ENCODE measurements at places on chromosomes 12 and 14. TPM values are rescaled to one million over a fixed set of nuclear protein-coding genes. Genes with fewer than 3 reads are reported as not detected.

DNA sequence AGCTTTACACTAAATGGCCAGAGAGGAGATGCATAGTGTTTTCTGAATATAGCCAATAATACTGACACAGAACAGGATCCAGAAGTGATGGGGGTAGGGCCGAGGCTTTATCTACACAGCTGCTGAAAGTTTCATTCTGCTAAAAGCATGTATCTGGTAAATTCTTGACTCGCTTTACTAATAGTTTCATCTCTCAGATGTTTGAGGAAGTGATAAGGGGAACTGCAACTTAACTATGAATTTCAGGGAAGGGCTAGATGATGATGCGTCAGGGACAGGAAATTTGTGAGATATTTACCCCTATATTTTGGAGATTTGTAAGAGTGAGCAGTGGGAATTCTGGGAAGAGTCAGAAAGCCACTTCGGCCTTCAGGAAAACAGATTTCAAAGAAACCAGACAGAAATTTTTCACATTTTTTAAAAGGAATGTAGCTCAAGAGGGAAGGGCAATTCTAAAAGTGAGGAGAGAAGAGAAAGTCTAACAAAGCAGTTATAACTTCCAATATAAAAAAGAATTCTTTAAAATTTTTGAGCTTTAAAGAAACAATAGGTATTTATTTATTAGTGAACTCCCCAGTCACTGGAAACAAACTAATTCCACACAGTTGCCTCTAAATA, 243.1 kb downstream of the BCAT1 start:
- H3K4me1 ChIP-seq: no peaks in the 10 kb centered on the region
- H3K27me3 ChIP-seq: no peaks in the 10 kb centered on the region
- DNase-seq: no peak
- no peak overlapping the region for H3K27ac ChIP-seq
- H3K36me3 ChIP-seq: no peaks in the 10 kb centered on the region
- H3K4me3 ChIP-seq: no peak overlapping the region

DNA sequence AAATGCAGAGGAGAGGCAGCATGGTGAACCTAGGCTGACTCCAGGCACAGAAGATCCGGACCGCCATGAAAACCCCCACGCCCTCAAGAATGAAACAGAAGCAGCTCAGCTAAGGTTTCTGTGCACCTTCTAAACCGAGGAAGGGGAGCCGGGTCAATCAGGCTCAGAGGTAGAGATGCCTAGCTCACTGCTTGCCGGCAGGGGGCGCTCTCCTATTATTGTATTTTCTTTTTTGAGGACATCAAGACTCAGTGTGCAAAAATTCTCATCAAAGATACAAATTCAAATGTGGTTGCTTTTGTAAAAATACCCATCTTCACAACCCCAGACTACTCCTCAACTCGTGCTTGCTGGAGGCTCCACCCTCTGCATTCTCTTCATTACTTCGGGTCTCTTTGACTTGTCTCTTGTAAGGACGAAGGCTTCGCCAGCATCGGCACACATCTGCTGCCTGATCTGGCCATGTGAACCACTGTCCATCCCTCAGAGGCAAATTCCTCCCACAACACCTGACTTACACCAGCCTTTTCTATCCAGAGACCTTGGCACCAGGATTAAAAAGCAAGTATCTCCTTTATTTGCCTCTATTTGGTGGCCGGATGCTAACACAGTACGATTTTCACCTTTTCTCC, 33.4 kb upstream of the RNASE3 start:
- H3K36me3 ChIP-seq: no peaks in the 10 kb centered on the region
- no peak for DNase-seq
- H3K4me3 ChIP-seq: no peak overlapping the region

DNA sequence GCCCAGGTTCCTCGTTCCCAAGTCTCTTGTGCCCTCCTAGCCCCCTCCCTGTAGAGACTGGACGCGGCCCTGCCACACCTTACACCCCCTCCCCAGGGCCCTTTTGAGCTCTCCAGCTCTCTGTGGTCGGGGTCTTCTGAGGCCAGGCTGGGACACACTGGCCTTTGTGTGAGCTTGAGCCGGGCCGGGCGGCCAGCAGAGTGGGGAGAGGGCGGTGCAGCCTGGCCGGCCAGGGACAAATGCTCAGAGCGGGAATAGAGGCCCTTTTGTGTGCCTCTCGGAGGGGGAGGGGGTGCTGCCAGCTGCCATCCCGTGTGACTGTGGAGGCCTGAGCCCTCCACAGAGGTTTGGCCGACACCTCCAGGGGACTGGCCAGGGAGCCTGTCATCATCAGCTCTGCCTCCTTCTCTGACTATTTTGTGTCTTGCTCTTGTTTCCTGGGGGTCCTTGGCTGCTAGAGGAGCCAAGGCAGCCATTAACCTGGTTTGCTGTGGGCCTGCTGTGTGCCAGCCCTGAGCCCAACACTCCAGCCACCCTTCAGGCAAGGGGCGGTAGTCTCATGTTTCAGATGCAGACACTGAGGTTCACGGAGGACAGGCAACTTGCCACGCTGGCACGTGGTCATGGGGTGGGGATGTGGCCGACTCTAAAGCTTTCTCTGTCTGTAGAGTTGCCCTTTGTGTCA, 13.6 kb downstream of the FAM222A start:
- H3K27ac ChIP-seq: peak overlapping the region; percentile 93
- no peaks in the 10 kb centered on the region for H3K27me3 ChIP-seq
- H3K36me3 ChIP-seq: peaks cover 24% of the 10 kb centered on the region
- peaks cover 99% of the 10 kb centered on the region for H3K4me1 ChIP-seq
- peak overlapping the region; percentile 7 for H3K4me3 ChIP-seq

DNA sequence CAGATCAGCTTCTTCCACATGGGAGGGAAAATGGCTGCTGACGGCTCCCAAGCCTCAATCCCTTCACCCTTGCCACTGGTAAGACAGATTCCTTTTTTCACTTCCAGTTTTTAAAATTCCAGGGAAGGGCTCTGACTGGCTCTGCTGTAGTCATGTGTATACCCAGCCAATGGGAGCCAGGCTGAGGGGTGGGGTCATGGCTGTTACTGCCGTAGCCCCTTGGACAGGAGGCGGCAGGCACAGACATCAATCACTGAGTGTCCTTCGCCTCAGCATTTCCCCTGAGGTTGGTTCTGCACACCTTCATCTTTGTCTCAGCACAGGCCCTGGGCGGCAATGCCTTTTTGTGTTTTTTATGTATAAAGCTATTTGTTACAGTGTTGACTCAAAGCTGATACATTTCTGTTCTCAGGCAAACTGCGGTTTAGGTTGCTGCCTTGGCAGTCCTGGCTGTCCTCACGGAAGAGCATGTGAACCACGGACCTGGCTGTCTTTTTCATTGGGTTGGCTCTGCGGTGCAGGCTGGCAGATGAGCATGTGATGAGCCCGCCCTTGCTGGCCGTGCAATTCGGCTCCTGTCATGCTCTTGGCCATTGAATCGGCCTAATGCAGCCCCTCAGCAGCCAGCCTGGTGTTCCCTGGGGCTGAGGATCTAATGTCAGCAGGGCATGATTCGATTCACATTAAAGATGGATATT, 74.3 kb downstream of the PPM1A start:
- DNase-seq: no peak
- no peaks in the 10 kb centered on the region for H3K36me3 ChIP-seq
- H3K4me3 ChIP-seq: no peak overlapping the region
- H3K4me1 ChIP-seq: peaks cover 12% of the 10 kb centered on the region
- peaks cover 8% of the 10 kb centered on the region for H3K27me3 ChIP-seq

DNA sequence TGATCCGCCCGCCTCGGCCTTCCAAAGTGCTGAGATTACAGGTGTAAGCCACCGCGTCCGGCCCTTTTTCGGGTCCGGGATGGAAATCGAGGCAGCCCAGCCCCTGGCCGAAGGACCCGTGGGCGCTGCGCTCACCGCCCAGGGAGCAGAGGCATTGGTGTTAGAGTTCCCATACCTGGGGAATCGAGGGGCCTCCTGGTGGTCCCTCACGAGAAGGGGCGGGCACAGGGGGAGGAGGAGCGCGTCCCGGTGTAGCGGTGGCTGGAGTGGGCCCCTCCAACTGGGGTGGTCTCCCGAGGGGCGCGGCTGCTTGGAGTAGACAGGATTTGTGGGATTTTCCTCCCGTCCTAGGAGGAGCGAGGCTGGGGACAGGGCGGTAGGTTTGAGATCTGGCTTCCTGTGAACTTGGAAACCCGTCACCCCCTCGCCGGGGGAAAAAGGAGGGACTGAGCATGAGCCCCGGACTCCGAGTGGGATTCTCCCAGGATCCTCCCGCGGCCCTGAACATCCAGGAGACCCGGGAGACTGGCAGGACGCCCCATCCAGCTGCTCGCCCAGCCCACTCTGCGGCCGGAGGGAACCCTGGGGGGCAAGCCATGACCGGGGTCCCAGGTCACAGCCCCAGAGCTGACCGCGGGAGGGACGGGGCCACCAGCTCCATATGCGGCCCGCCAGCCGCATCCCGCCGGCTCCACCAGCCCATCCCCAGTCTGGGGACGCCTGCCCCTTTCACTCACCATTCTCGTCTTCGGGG, 70.9 kb downstream of the ASCL4 start:
- no peaks in the 10 kb centered on the region for H3K36me3 ChIP-seq
- H3K4me3 ChIP-seq: no peak overlapping the region
- peaks cover 67% of the 10 kb centered on the region for H3K27me3 ChIP-seq
- no peak for DNase-seq

DNA sequence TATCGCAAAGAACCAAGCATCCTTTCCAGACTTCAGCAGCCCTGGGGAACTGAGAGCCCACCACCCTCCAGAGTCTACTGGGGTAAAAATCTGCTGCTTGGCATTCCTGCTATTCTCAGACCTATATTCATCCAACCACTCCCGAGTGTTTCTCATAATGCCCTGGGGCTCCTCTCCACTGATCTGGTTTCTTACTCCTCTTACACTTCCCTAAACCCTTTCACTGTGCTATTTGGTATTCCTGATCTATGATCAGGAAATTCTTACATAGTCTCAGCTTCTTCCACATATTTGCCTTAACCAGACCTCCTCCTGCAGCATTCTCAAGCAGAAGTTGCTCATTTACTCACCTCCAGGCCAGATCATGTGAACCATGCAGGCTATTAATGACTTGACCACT, 82.4 kb downstream of the SYT10 start:
- no peaks in the 10 kb centered on the region for H3K27me3 ChIP-seq
- H3K36me3 ChIP-seq: no peaks in the 10 kb centered on the region
- H3K4me3 ChIP-seq: no peak overlapping the region
- DNase-seq: no peak

GRCh38 chr14:85150166-85150565, 379.8 kb upstream of the FLRT2 start:
- no peaks in the 10 kb centered on the region for H3K27me3 ChIP-seq
- H3K27ac ChIP-seq: no peak overlapping the region
- no peaks in the 10 kb centered on the region for H3K4me1 ChIP-seq
- H3K36me3 ChIP-seq: no peaks in the 10 kb centered on the region

The AMDHD1 gene
- 0.39 TPM for total RNA-seq

The ZFC3H1 gene
- 38.5 TPM for total RNA-seq

All from spinal cord (tissue), 10 donors.